ENCODE measurements at places on chromosomes 5 and 9.

DNA sequence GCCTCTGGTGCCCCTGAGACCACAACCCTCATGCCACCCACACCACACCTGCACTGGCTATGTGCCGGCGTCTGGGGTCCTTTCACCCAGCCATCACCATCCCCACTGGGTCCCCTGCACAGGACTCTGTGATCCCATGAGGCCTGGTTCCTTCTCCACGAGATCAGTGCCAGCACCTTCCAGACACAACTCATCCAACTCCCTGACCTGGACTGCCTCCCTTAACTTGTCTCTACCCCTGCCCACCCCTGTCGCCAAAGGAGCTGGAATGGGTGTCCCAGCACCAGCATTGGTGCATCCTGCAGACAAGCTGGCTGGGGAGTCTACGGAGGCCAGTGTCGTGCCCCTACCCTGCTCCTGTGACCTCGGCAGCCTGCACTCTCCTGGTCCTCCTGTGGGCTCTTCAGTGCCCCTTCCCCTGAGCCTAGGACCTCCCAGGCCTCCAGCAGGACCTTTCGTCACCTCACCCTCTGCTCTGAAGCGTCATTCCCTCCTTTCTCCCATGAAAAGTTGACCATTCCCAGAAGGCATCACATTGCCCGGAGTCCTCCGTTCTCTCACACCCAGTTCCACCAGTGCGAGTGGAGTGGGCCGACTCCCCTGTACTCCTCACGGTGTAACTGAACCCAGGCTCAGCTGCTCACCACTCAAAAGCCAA, 87.7 kb downstream of the NSUN2 start:
- no peak for DNase-seq

DNA sequence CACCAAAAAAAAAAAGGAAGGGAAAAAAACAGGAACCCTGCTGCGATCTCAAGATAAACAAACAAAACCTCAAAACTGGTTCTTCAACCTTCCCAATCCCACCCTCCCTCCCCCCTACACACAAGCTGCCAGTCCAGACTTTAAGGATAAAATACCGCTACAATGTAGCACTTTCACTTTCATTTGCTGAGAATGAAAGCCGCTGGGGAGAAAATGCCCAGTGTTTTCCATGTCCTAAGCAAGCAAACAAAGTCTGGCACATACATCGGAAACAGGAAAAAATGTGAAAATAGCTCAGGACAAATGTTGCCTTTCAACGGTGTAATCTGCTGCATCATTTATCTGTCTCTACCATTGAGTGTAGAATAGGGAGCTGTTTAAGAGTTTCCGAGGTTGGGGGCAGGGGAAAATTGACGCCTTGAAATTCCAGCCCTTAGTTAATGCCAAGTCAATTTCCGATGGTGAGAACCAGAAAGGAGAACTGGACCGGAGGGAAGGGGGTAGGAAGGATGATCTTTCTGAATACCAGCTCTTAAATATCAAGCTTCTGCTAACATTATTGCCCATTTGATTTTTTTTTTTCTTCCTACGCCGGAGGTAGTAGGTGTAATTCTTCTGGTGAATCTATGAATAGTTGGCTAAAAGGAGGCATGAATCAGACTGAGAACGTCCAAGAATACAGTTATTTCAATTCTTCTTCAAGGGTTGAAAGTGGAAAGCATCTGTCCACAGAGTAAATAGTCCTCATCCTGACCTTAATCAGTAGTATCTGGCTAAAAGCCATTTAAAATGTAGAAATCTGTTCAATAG, 1.2 kb upstream of the ADAMTS6 start:
- no peak for DNase-seq

- no peak for DNase-seq
Measured at GRCh38 chr5:159262472-159262858, 625 bp upstream of the UBLCP1 start.

DNA sequence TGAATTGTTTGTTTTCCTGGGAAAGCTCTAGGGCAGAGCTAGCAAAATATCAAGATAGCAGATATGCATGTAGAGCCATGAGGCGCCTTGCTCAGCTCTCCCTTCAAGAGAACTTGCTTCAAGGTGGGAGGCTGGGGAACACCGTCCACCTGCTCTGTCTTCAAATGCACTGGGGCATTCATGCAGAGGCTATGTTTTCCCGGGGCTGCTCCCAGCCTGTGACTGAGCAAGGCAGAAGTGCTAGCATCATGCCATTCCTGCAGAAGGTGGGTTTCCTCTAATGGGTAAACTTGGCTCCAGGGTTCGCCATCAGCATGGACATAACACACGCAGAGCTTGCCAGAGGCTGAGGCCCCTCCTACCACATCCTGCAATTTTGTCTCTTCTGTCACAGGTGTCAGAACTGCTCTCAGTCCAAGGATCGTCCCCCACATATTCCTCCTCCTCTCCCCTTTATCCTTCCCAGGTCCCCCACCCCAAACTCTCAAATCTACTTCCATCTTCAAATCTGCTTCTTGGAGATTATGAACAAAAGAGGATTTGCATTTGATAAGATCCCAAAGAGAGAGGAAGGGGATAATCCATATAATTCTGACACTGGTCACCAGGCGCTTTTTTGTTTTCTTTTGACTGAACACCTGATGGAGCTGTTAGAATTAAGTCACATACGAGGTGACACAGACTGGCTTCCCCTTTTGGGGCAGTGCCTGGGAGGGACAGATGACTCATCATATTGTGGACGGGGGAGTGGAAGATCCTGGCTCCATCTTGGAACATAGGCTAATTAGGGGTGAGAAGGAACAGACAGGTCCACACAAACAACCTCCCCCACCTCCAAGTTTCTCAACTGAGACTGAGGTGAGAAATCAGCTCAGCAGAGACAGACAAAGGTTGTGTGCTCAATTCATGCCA, 85.0 kb upstream of the TAF11L2 start:
- DNase-seq: no peak

DNA sequence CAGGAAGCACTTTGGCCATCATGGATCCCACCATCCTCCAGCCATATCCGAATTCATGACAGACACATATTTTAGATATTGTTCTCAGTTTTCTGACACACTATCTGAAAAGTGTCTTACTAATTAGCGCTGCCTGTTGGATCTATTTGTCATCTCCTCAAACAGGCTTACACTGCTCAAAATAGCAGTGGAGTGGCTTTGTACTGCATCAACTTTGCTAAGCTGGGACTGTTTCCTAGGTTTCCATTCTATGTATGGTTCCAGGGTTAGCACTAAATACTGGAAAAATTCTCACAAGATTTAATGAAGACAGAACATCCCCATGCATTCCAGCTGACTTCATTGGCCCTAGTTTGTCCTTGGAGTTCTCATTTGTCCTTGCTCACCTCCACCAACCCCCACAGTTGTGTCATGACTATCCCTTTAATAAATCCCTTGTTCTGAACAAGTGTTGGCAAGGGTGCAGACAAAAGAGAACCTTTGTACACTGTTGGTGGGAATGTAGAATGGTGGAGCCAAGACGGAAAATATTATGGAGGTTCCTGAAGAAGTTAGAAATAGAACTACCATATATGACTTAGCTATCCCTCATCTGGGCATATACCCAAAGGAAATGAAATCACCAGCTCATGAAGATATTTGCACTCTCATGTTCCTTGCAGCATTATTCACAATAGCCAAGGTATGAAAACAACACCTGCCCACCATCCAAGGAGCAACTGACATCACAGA, 136.5 kb upstream of the RAI14 start:
- DNase-seq: no peak

DNA sequence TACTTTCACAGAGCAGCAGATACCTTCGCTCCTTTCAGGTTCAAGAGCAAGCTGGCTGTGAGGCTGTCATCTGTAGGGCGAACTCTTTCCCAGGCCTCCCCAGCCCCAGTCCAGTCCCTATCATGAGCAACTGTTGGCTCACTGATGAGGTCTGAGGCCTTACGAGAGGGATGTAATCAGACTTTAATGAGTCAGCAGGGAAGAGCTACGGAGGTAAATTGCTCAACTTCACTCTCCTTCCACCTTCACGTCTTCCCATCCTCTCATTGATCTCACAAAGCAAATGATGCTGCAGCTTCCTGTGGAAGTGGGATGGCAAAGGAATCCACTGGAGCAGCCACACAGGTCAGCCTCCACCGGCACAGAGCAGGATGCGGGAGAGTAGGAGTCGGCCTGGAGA, 130.7 kb upstream of the TBCA start:
- DNase-seq: no peak

DNA sequence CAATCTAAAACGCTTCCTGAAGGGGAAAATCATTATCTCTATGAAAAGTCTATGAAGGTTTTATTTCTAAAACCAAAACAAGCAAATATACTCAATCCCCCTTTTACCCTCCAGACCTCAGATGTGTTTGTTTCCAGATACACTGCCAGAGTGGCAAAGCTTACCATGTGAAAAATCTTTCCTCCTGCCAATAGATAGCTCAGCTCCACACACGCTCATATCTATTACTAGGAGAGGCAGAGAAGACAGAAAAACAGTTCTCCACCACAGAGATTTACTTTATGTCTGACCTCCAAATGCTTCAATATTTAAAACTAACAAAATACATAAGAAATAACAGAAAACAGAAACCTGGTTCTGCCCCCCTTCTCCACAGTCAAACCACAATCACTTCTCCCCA, 7.0 kb downstream of the IRX2 start:
- no peak for DNase-seq

GRCh38 chr5:123965626-123966025, 453.6 kb downstream of the CSNK1G3 start:
- DNase-seq: no peak

GRCh38 chr5:107325866-107326265, 344.9 kb downstream of the EFNA5 start:
- DNase-seq: no peak

DNA sequence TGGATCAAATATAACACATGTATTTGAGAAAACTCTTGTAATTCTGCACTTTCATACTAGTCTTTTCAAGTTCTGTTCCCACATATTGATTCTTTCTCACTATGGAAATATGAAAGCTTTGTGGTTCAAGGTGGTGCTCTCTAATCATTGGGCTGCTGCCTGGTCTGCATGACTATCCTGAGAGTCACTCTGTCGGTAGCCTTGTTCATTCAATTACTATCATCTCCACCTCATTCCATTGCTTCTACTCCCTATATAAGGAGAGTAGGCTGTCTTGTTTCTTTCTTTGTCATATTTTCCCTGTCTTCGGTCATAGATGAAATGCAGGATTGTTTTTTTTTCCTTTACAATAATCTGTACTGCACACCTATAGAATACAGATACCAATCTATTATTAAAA, 341.4 kb upstream of the ACTBL2 start:
- no peak for DNase-seq

- DNase-seq: no peak
Measured at GRCh38 chr5:110768138-110768860, 29.5 kb downstream of the SLC25A46 start.

GRCh38 chr9:794386-794785, 47.1 kb upstream of the DMRT1 start:
- DNase-seq: no peak

DNA sequence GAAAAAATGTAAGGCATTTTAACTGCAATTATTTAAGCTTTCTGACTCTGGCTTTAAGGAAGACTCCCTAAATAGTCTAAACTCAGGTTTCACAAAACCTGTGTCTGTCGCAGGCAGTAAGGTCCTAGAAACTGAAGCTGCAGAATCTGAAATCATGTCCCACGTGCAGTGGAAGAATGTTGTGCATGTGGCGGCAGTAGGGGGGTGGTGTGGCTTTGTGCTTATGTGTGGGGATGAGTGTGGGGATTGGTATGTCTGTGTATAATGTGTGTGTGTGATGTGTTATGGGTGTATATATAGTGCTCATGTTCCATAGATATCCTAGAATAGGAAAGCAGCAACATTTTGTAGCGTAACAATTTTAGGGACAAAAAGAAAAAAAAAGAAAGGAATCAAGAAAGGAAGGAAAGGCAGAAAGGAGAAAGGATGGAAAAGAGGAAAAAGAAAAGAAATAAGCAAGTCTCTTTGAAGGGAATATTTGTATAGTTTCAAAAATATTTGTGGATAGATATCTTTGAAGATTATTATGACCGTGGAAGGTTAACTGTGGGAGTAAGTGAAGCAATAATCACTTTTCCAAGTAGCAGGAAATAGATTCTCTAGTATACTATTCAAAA, 6.6 kb downstream of the ANKDD1B start:
- no peak for DNase-seq

GRCh38 chr5:150766251-150766650, 7.4 kb upstream of the DCTN4 start:
- DNase-seq: no peak

DNA sequence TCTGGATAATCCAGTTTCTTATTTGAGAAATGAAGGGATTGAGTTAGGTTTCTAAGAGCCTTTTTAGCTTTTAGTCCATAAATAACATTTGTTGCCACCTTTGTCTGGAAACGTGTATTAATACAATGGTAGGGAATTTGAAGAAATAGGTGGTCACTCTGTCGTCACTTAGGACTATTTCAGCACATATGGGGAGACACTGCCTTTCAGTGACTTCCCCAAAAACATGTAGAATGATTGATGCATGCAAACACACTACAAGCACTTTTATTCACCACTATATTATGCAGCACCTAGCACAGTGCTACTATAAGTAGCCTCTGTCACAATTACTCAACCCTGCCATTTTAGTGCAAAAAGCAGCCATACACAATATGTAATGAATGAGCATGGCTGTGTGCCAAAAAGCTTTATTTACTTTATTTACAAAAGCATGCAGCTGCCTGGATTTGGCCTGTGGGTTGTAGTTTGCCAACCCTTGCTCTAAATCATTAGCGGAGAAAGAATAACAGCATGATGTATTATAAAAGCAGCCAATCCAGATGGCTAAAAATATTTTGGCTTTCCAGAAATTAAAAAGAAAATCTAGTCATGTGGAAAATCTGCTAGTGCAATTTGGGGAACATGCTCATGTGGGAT, 154.2 kb upstream of the HMHB1 start:
- DNase-seq: no peak

GRCh38 chr5:144405991-144406390, 235.3 kb downstream of the KCTD16 start:
- no peak for DNase-seq

- no peak for DNase-seq
Measured at GRCh38 chr5:38059876-38060275, 198.5 kb upstream of the EGFLAM start.

GRCh38 chr9:121640491-121641223, 10.8 kb upstream of the DAB2IP start:
- DNase-seq: no peak

DNA sequence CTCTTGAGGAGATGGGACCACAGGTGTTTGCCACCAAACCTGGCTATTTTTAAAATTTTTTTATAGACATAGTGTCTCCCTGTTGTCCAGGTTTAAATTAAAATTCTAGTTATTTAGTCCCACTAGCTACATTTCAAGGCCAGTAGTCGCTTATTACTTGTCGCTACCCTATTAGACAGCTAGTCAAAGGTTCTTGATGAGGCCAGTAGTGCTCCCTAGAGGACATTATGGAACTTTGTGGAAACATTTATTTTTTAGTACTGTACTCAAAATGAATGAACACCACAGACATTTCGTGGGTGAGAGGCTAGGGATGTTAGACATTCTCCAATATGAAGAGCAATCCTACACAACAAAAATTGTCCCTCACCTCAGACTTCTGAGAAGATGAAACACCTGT, 14.4 kb upstream of the GRXCR2 start:
- DNase-seq: no peak

DNA sequence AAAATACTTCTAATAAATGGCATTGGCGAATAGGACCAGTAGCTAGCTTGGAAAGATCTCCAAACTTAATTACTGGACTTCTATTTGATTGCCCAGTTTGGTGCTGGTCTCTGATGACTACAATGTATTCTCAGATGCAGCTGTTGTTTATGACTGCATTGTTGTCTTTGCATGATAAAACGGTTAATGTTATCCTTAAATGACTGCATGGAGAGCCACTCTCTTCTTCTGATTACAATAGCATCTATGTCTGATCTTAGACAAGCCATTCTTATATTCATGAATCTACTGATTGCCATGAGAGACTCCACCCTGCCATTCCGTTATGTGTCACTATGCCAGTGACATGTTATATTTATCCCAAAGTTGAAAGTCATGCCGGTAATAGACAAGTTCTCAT, 42.9 kb upstream of the ERBIN start:
- DNase-seq: no peak
